ENCODE measurements at places on chromosomes 12 and 14.

DNA sequence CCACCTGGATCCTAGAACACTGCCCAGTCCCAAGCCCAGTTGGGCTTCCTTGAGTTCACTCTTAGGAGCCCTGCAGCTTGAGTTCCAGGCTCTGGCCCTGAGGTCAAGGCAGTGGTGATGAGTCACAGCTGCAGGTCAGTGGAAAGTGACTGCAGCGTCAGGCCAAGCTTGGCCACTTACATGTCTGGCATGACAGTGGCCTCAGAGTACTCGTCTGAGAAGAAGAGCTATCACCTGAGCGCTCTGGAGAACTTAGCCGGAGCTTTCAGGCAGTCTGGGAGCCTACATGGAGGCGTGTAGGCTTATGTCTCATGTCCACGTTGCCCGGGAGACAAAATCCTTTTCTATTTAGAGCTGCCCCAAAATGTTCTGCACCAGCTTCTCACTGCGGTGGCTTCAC, 75.6 kb downstream of the ARL6IP4 start:
- DNase-seq = peak; percentile 67

- DNase-seq = no peak
These were observed 63.3 kb upstream of the OSBPL8 start for GRCh38 chr12:76622915-76623314.

DNA sequence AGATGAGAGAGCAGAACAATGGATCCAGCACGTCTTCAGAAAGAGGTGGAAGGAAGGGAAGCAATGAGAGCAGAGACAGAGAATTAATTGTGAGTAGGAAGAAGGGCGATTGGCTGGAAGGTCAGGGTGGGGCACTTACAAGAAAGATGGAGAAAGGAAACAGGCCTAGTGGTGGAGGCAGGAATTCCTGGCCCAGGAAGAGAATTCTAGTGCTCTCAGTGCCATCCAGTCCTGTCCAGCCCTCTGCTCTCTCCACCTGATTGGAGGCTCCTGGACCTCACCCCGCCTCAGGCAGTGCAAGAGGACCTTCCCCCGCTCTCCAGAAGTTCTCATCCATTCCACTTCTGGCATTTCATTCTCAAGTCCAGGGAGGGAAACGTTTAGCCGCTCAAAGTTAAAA, 43.0 kb downstream of the NGB start:
- DNase-seq = no peak

GRCh38 chr12:48075832-48076231, 30.0 kb downstream of the SENP1 start:
- no peak for DNase-seq

DNA sequence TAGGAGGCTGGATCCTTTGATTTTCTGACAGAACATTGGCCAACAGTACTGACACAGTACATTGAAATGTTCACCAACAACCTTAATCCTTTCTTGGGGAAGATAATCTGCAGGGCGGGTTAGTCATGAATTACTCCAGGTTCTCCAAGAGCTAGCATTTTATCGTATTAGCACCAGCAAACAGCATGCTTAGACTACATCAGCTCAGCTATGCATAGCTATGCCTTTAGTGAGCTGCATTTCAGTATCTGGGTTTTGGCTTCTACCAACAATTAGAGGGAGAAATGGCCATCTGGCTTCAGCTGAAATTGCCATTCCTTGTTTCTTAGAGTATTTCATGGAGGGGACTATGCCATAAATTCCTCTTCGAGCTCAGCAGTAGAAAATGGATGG, 33.8 kb downstream of the SAMD4A start:
- DNase-seq = no peak

GRCh38 chr14:86673523-86673969, 1143.6 kb downstream of the FLRT2 start:
- DNase-seq = peak; percentile 80

GRCh38 chr14:100041271-100041670, 24.0 kb upstream of the EVL start:
- DNase-seq = no peak

- no peak for DNase-seq
These were observed 72.5 kb upstream of the MYF6 start for GRCh38 chr12:80634903-80635302.

GRCh38 chr12:122979908-122980182, 636 bp upstream of the ARL6IP4 start:
- no peak for DNase-seq

DNA sequence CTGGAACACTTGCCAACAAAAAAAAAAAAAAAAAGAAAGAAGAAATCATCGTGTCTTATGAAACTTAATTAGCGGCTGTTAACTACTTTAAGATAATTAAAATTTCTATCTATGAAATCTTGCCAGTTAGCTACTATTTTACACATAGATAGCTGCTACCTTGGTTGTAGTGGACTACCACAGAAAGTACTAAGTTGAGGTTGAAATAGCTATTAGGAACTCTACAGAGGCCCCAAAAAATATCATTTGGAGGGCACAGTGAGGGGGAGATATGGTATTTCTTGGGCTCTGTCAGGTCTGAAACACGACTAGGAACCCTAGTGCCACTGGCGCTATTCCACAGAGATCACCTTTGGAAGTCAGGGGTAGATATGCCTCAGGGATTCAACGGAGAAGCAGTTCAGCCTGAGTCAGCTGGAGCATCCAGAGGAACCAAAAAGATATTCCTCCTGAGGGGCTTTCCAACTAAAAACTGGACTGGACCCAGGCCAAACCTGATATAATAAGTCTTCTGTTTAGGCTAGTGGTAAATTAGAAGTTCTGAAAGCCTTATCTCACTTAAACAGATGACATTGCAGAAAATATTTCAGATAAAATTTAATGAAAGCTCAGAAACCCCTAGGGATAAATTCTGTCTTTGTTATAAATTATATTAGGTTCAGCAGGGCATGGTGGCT, 126.1 kb downstream of the EPS8 start:
- no peak for DNase-seq

GRCh38 chr12:66679461-66680084, 697 bp upstream of the GRIP1 start:
- DNase-seq = peak; percentile 79

DNA sequence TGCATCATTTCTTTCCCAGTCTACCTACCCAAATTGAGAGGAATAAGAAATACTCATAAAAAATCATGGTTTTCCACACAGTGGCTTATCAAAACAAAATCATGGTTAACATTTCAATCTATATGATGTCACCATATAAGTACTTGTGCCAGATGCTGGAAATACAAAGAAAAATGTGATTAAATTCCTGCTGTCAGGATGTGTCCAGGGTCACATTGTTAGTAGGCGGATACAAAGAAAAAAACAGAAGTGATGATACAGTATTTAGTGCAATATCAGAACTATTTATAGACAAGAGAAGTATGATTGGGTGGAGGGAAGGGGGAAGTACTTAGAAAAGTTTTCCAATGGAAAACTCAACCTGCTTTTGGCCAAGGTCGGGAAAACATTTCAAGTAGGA, 47.0 kb upstream of the OR6J1 start:
- DNase-seq = no peak

DNA sequence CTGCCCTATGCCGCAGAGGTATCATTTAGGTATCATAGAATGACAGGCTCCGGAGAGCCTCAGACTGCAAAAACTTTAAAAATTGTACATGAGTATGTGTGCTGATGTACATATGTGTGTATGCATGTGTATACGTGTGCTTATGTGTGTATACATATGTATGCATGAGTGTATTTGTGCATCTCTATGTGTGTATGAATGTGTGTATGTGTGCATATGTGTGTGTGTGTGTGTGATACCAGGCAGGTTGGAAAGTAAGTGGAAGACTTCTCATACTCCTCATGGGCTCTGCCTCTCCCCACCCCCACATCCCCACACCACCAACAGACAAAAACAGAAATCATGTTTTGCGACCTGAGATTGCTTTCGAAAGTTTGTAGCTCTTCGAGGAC, 621 bp upstream of the TMEM117 start:
- DNase-seq = peak; percentile 51

DNA sequence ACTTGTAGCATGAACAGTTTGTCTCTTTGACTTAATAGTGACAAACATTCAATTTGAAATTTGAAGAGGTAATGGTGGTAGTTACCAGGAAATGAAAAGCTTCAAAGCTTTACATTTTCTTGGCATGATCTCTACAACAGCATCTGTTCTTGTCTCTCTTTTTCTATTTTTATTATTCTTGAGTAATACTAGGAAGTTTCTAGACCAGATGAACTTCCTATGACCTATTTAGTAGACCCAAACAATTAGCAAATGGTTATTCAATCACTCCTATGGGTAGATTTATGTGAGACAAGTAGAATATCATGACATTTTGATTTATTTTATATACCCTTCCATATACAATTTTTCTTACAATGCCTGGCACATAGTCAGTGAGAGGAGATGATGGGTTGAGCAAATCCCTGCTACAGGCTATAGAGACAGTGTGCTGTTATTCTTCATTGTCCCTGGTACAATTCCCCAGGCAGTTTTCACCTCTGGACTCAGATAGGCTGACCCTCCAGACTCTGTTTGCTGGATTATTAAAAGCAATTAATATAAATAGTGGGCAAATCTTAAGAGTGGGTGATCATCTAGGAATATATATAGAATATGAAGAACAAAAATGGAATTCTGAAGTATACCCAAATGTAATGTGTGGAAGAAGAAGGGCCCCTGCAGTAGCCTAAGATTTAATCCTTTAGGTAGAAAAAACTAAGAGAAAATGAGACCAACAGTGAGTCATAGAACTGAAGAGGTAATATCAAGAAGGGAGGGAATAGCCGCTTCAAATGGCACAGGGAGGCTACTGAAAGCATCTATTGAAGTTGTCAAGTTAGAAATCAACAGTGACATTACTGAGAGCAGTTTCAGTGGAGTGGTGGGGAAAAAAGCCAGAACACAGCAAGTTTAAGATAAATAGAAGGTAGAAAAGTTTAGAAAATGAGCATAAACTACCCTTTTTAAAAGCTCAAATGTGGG, 512.0 kb downstream of the FOXG1 start:
- DNase-seq = peak; percentile 38

GRCh38 chr12:608413-608812, 54.8 kb downstream of the NINJ2 start:
- no peak for DNase-seq

DNA sequence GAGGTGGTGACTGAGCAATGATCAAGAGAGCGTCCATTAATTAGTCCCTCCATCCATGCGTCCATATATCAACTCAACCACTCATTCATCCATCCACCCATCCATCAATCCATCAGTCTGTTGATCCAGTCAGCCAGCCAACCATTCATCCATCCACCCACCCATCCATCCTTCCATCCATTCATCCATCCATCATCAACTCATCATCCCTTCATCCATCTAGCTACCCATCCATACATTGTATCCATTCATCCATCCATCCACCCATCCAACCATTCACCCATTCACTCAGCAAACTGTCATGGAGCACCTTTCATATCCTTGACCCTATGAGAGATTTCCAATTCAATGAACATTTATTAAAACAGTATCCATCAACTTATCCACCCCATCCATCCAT, 28.1 kb downstream of the MAP1LC3B2 start:
- no peak for DNase-seq

DNA sequence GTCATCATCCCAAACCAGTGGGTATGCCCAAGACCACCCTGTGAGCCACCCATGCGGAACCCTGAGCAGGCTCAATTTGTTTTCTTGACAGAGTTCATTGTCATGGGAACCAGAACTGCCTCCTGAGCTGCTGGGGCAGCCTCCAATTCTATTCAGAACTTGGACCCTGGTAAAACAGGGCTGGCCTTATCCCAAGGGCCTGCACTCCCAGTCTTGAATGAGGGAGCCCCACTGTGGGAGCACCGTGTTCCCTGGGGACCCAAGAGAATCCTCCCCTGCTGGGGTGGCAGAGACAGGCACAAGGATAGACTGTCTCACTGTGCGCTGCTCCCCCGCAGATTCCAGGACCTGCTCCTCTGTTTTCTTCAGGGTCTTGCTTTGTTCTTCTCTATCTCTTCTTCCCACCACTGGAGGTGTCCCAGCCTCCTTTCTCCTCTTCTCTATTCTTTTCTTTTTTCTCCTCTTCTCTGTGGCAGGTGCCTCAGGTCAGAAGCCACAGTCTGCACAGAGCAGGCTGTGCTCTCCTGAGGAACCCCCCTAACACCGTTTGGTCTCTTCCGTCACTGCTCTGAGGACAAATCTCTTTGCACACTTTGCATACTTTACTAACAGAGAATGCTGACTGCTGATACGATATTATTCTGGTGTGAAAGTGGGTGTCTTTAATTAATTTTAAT, 31.2 kb upstream of the CHPT1 start:
- DNase-seq = no peak

DNA sequence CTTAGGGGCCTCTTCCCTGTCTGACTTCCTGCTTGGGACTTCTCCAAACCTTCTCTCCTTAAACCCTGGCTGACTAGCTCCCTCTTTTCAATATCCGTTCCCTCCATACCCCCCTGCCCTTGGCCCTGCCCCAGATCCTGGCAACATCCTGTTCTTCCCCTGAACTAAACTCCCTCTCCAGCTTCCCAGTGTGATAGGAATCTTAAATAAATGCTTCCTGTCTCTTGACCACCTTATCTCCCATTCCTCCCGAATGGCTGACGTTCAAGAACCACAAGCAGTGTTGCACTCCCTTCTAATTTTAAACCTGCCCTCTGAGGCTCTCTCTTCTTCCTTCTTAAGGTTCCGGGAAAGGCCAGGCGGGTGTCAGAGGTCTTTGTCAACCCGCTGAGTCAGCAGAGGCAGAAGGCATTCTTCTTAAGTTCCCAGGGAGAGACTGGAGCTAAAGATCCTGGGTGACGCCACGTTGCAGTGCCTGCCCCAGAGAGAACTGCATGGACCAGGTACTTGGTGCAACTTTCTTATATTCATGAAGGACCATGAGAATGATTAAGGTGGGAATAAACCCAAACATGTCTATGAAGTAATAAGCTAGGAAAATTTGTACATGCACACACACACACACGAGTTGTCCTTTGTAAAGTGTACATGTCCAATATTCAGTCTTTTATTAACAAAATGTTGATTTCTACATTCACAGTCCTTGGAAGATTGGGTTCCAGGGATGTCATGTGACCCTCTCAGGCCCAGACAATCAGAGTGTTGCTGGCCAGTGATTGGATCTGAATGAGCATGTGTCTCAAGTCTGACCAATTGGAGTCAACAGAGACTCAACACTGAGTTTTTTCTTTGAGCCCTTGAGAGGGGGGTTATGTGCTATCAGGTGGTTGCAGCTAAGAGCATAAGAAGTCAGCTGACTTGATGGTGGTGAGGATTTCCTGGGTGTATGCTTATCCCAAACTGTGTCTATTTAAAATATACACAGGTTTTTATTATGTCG, 420.2 kb upstream of the TBX3 start:
- no peak for DNase-seq

GRCh38 chr14:101823066-101823465, 61.6 kb downstream of the PPP2R5C start:
- DNase-seq = no peak

GRCh38 chr14:100077441-100077840, 12.2 kb downstream of the EVL start:
- no peak for DNase-seq

DNA sequence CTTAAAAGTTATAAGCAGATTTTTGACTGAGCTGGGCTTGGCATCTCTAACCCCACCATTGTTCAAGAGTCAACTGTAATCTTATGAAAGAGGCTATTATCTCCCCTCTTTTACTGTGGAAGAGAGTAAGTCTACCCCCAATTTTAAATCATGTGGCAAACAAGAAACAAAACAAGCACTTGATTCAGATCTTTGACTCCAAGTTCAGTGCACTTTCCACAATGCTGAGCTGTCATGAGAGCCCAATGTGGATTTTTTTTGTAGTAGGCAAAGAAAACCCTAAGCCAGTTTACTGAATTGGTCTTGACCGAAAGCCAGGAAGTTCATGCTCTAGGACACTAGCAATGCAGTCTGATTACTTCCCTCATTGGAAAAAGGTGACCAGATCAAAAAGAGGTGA, 306.2 kb downstream of the GALC start:
- DNase-seq = no peak
